ENCODE measurements at places on chromosomes 4 and X.

DNA sequence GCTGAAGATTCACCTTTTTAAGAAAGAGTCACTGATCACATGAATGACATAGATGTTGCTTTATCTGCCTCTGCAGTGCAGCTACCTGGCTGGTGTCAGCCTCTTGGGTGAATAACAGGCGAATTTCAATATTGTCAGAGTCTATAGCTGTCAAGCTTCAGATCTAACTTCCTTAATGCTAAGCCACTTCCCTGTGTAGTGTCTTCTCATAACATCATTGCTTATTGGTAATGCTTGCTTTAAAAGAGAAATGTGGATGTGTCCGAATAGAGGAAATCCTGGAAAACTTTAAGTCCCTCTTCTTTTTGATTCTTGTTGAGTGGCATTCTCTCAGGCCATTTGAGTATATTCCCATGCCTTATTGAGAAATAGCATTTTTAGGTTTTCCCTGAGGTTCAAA is 7.3 kb upstream of the IGFBP7 start:
- no peak for DNase-seq

GRCh38 chr4:2092669-2093053 is 33.5 kb downstream of the NAT8L start:
- no peak for DNase-seq

DNA sequence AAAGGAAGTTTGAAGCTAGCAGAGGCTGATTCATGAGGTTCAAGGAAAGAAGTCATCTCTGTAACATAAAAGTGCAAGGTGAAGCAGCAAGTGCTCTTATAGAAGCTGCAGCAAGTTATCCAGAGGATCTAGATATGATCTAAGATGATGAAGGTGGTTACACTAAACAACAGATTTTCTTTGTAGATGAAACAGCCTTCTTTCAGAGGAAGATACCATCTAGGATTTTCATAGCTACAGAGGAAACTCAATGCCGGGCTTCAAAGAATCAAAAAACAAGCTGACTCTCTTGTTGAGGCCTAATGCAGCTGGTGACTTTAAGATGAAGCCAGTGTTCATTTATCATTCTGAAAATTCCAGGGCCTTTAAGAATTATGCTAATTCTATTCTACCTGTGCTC is 28.8 kb downstream of the NR0B1 start:
- no peak for DNase-seq

GRCh38 chrX:27890611-27891010 is 82.8 kb downstream of the MAGEB10 start:
- DNase-seq = no peak

DNA sequence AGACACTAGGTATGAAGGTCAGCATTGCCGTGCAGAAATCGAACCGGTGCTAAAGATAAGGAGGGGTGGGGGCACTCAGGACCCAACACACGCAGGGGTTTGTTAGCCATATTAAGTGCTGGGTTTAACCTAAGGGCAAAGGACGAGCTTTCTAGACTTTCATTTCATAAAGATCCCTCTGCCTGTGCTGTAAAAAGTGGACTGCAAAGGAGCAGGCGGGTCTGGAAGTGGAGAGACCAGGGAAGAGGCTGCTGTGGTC is 1.3 kb downstream of the CASP3 start:
- no peak for DNase-seq

GRCh38 chrX:139828033-139828432 is 104.8 kb downstream of the ATP11C start:
- DNase-seq = no peak

DNA sequence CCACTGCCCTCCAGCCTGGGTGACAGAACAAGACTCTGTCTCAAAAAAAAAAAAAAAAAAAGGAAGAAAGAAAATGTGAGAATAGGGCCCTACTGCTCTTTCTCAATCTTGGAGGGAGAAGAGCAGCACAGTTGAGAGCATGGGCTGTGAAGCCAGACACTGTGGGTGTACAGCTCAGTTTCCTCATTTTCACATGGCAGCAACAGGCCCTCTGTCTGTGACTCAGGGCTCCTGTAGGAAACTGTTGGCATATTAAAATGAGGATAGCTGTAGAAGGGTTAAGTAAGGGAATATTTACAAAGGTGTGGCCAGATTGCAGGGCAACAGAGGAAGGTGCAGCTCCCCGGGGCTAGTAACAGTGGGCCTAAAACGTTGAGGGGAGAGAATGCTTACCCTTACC is 3.4 kb downstream of the AKAP14 start:
- DNase-seq = no peak

DNA sequence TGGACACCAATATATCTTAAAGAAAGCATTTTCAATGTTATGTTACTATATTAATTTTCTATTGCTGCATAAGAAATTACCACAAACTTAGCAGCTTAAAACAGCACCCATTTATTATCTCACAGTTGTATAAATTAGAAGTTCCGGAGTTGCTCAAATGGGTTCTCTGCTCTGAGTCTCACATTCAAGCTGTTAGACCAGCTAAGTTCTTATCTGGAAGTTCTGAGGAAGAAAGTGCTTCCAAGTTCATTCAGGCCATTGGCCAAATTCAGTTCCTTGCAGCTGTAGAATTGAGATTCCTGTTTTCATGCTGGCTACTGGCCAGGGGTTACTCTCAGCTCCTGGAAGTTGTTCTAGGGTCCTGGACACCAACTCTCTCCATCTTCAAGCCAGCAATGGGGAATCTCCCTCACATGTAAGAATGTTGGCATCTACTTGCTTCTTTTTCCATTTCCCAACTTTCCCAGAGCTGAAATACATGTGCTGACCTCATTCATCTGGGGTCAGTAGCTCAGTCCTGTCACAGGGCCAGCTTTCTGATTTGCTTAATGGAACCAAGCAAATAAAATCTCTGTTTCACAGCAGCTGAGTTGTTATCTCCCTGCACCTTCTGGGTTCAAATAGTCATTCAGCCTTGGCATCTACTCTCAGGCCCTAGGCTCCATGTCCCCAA is 99.6 kb upstream of the INTU start:
- DNase-seq = no peak

- DNase-seq = peak; percentile 57
Observed at GRCh38 chr4:1045193-1045594, 33.8 kb downstream of the FGFRL1 start.

DNA sequence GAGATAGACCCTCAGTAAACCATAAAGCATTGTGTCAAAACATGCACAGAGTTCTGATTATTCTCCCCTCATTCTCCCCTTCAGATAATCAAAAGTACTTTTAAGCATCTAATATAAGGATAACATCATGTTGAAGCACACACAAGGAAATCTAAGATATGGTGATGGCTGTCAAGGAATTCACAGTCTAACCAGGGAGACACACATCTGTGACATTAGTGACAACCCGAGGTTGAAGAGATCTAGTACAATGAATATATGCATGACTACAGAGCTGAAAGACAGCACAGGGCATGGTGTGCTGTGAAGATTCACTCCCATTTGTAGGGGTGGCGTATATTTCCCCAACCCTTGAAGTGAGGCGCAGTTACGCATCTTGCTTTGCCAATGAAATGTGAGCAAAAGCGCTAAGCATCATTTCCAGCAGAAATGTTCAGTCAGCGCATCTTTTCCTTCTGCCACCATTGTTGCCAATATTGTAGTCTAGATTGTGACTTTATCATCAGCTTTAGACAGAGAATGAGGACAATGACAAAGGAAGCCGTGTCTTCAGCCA is 122.0 kb downstream of the NSUN7 start:
- DNase-seq = no peak

DNA sequence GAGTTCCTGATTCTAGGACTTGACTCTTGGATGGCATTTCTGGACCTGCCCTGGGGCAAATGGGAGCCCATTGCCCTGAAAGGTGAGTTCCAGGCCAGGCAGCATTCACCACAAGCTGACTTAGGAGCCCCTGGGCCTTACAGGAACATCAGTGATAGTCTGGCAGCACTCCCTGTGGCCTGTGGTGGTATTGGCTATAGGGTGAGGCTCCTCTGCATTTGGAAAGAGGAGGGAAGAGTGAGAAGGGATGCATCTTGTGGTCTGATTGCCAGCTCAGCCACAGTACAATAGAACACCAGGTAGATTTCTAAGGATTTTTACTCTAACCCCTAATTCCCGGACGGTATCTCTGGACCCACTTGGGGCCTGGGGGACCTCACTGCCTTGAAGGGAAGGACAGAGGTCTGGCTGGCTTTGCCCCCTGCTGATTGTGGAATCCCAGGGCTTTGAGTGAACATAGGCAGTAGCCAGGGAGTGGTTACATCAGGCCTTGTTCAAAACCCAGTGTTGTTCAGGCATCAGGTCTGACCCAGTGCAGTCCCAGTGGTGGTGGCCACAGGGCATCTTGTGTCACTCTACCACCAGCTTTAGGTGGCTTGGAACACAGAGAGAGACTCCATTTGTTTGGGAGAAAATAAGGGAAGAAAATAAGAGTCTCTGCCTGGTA is 32.9 kb downstream of the MAGED4 start:
- no peak for DNase-seq

DNA sequence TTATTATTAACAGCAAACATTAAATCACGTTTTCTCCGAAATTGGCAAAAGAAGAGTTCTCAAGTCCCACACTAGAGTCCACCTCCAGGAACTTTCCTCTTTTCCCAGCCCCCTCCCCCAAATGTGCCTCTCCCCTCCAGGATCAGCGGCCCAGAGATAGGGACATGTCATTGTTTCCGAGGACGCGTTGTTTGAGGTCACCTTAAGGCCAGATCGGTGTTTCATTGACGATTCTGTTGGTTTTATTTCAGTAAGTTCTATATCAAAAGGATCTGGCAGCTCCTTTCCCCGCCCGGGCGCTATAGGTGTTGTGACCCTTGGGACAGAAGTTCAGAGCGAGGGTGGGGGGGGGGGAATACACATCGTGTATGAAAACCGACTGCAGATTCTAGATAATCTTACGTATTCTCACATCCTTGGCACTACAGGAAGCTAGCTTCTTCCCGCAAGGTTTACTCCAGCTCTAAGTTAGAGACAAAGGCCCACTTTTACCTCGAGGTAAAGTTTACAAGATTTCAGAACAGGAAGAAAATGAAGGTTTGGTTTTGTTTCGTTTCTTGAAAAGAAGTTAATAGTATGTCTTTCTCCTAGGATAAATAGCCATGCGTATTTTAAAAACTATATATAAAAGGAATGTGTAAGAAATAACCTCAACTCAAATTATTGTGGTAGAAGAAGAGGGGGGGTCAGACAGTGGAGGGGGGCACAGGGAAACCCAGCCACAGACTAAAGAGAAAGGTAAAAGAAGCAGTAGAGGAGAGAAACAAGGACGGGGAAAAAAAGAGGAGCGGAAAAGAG is 739 bp upstream of the MSX1 start:
- peak; percentile 20 for DNase-seq

DNA sequence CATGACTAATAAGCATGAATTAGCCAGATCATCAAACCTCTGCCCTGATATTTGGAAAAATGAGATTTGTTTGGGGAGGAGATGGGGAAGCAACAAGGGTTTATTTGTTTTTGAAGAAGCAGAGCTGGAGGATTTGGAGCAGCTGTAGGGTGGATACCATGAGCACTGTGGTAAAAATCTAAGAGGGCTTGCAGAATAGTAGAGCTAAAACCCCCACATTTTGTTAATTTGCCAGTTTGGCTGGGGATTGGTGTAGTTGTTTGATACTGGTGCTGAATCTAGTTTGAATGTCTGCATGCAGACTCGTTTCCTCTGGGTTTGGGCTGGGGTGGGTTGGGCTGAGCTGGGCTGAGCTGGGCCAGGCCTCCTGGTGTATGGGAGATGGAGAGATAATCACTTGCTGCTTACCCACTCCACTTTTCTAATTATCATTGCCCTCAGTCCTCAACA is 43.7 kb downstream of the SMAD1 start:
- no peak for DNase-seq

DNA sequence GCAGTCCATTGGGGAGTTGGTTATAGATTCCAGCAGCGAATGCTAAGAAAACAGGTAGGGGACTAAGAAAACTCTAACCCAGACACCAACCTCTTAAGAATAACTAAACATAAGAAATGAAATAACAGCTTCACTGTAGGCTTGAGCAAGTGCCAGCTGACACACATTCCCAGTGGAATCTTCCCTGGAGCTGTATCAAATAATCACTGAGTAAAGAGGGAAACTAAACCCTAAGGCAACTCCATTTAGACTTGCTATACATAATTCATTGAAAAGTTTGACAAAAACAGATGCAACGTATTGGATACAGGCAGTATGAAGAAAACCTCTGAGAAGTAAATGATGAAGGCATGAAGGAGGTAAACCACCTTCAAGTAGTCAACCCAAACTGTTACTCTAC is 293.5 kb downstream of the OPHN1 start:
- DNase-seq = no peak

DNA sequence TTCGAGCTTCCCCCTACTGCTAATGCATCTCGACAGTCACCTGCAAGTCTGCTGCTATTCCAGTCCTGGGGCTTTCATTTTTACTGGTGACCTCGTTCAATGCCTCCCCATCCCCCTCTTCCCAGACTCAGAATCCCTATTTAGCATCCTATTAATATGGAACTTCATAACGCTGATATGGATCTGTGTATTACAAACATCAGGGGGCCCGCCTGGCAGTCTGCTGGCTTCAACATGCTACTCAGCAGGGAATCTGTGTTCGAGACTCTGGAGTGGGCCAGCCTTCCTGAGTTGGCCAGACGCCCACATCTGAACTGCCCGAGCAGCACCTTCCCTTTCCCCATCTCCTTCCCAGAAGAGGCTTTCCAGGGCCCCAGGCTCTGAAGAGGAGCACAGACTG is 173.9 kb upstream of the PPARGC1A start:
- no peak for DNase-seq

- no peak for DNase-seq
Observed at GRCh38 chr4:15498356-15498755, 28.7 kb downstream of the CC2D2A start.

- no peak for DNase-seq
Observed at GRCh38 chr4:38111024-38111423, 150.8 kb downstream of the PTTG2 start.

- no peak for DNase-seq
Observed at GRCh38 chr4:66590488-66591215, 920.4 kb upstream of the EPHA5 start.

DNA sequence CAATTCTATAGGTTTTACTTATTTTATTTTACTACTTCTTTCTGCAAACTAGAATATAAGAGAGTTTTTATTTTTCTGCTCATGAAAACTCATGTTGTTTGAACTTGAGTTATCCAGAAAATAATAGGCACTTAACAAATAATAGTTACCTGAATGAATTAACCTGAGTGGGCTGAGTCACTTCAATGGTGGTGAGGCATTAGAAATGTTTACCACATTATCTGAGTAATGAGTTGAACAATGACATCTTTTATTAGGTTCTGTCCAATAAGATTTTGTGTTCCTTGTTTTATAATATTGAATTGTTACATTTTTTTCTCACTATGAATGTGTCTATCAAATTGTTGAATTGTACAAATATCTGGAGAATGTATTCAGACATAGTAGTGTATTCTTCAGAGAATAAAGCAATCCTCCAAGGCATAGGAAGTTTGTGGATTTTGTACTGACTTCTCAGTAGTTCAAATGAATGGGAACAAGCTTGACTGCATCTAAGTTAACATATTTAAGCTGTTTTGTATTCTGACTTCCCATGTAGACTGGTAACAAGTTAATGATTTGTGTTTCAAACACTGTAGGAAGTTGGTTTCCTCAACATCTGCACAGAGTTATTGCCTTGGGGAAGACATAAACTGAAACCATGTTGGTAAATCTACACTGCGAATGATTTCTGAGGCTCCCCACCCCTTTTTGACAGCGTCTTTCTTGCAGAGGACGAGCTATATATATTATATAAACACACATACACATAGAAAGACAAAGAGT is 1808.9 kb upstream of the TENM3 start:
- DNase-seq = no peak

GRCh38 chr4:112322866-112323265 is 25.7 kb downstream of the ALPK1 start:
- no peak for DNase-seq
